ENCODE measurements at places on chromosomes 5 and 9.

- DNase-seq: peak; percentile 22
Measured at GRCh38 chr9:136342181-136343120, 15.1 kb downstream of the GPSM1 start.

DNA sequence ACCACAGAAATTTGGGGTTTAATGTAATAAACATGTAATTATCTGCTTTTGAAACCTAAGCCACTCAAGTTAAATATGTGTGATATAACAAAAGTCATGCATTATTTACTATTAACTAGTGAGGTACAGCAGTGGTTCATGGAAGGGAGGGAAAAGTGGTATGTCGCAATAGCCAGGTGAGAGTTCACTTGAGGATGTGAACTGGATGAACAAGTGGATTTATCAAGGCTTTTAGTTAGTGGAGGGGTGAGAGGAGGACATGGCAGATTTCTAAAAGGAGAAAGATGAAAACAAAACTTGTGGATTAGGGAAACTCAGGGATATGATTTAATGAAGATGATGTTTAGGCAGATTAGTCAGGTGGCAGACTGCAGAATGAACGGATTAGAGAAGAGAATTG lies 141.3 kb upstream of the NFIB start:
- DNase-seq: no peak

GRCh38 chr5:119435436-119436132 lies 16.7 kb upstream of the HSD17B4 start:
- DNase-seq: peak; percentile 37

DNA sequence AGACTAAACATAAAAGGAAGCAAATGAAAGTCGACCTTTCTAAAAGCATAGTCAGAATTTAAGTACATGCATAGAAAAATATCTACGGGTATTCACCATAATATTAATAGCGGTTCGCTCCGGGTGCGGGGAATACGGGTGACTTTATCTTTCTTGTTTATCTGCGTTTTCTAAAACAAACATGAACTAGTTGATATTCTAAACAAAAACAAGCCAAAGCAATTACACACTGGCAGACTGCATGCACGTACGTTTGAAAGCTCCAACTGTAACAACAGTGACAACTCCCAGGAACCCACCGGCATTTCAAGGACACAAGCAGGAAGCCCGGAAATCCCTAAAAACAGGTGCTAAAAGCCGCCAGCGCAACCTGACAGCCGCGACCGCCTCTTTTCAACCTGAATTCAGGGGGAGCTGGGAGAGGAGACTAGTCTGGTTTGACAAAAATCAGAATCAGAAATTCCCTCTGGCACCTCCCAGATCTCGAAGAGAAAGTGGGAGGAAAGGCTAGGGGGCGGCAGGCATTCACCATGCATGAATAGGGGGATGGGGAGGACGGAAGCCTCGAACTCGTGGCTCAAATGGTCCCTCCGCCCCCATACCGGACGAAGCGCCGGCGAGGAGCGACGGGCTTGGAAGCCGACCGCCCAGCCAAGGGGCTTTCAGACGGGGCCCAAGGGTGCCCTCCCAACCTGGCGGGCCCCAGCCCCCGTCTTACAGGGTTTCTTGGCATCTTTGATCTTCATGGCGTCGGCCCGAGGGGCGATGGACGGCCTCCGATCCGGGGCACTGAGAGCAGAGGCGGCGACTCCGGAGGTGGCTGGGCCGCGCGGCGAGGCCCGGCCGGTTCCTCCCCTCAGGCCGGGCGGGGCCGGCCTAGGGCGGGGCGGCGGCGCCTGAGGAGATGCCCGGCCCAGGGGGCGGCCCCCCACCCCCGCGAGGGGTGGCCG lies at the start of gene PANK3:
TSS of gene PANK3 (minus strand) at position 831 of the 950 bp plus-strand sequence. CDS start at position 746, 85 bp downstream.
- no peak for DNase-seq

- DNase-seq: no peak
Measured at GRCh38 chr5:41787265-41787664, 83.0 kb downstream of the OXCT1 start.

GRCh38 chr5:38424148-38425060 lies 132.0 kb downstream of the LIFR start:
- no peak for DNase-seq

GRCh38 chr9:7265181-7265580 lies 507.4 kb downstream of the KDM4C start:
- no peak for DNase-seq

- no peak for DNase-seq
Measured at GRCh38 chr9:95494022-95494415, 22.8 kb downstream of the PTCH1 start.

DNA sequence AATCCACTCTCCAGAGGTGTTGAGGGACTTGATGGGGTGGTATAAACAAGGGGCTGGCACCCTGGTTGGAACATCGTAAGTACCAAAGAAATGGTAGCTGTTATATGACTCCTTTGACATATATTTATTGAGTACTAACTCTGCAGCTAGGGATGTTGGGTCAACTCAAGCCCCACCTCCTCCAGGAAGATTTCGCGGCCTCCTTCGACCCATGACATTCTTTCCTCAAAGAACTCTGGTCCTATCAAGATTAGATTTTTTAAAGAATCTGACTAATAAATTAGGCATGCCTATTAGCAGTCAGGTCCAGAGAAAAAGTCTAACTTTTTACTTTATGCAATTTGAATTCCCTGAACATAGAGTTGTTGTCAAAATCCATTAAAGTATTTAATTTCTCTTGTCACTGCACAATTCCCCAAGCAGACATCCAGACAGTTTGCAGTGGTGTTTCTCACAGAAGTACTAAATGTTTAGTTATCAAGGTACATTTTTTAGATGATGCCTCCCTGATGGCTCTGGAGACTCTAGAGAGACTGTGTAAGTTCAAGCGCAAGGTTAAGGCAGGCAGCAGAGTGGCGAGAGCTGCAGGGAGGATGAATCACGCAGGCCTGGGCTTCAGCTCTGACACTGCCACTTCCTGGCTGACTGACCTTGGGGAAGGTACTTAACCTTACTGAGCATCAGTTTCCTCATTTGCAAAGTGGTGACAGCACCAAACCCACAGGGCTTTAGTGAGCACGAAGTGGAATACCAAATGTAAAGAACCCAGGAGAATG lies 209.6 kb downstream of the TTLL11 start:
- DNase-seq: no peak

GRCh38 chr9:84293001-84293798 lies 47.4 kb downstream of the SLC28A3 start:
- DNase-seq: no peak

- DNase-seq: no peak
Measured at GRCh38 chr9:107242073-107243030, 40.7 kb upstream of the RAD23B start.

DNA sequence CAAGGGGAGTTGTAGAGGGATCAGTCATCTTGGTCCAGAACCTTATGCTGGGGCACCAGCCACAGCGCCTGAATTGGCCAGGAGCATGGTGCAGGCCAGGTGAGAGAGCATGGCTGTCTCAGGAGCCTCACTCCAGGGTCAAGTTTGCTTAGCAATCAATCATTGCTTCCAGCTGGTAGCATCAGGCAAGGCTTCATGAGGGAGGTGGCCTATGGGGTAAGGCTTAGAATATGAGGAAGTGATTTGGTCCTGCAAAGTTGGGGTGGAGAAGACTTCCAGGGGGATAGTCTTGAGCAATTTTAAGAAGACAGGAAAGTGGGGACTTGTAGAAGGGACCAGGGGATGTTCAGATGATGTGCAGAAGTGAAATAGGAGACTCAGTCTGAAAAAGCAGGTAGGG lies 53.9 kb upstream of the PITX1 start:
- DNase-seq: no peak

DNA sequence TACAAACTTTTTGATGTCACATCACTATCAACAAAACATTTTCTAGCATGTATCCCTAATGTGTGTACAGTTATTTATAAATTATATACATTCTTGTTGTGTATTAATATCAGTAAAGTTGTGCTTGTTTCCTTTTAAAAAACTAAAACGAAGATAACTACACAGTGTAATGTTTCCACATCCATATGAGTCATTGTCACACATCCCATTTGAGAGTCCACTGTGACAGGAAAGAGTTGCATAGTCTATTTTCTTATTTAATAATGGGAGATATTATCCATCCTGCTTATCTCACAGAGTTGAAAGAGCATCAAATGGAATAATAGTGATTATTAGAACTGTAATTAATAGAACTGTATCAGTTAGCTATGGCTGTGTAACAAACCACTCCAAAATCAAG lies 434.0 kb upstream of the CLINT1 start:
- no peak for DNase-seq

DNA sequence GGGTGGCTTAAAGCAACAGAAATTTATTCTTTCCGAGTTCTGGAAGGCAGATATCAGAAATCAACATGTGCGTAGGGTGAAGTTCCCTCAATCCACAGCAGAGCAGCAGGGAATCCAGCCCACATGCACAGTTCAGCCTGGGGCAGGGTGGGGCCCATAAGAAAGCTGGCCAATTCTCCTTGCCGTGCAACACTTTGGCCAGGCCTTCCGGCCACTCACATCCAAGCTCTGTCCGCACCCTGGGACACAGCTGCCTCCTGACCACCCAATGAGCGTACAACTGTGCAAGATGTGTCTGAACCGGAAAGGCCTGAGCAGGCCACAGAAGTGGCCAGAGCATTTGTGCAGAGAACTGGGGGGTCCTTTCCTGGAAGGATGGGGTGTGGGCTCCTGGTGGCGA lies 274.9 kb downstream of the GADD45G start:
- DNase-seq: no peak

GRCh38 chr5:72412283-72413055 lies 92.3 kb downstream of the PTCD2 start:
- DNase-seq: no peak

GRCh38 chr5:65809817-65810531 lies 88.0 kb downstream of the NLN start:
- DNase-seq: no peak

GRCh38 chr9:114953959-114954358 lies 23.6 kb upstream of the TNFSF8 start:
- no peak for DNase-seq

DNA sequence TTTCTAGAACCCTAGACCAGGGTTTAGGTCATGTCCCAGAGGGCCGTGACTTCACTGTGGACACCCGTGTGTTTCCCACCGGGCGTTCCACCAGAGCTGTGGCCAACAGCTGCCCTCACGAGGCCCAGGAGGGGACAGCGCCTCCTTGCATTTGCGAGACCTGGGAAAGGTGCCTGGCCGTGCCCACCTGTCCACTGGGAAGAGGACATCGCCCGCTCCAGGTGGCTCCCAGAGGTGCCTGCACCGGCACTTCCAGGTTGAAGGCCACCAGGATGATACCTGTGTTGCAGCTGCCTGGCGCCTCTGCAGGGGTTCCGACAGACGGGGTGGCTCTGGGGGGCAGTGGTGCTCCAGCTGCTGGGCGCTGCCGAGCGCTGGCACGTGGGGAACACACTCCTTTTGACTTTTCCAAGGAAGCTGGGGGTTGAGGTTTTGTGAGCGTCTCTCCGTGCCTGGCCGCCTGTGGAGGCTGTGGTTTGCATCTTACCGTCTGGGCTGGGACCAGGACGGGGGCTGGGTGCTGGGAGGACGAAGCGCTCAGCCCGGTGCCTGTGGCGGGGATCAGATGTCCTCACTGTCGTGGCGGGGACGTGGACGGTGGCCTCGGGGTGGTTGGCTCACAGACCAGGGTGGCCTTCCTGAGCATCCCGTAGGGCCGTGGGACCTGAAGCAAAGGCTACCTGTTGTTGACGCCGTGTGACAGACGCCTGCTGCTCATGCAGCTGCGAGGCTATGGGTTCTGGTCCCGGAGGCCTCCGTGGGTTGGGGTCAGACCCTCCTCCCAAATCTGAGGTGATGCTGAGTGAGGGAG lies 19.2 kb downstream of the NKD2 start:
- DNase-seq: no peak

GRCh38 chr9:30382271-30382670 lies 2002.2 kb upstream of the ACO1 start:
- no peak for DNase-seq

- DNase-seq: no peak
Measured at GRCh38 chr5:65766175-65766574, 44.2 kb downstream of the NLN start.

Data from T-helper 22 cell (primary cell).